ENCODE measurements at places on chromosomes 3 and 15.

DNA sequence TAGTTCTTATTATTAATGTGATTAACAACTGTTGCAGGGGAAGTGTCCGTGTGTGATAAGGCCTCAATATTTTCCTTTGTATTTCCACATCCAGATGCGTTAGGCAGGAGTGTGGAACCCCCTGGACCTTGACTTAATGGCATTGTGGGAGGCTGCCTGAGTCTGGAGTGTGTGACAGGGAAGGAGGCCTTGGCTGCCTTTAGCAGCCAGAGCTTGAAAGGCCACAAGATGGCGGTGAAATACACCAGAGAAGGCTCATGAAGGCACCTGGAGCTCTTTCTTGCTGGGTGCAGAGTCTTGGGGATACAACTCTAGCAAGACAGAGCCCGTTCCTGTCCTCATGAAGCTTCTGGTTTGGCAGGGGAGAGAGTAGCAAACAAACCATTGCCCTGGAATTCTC, 36.9 kb downstream of the POLR2M start:
- peak; percentile 9 for DNase-seq

DNA sequence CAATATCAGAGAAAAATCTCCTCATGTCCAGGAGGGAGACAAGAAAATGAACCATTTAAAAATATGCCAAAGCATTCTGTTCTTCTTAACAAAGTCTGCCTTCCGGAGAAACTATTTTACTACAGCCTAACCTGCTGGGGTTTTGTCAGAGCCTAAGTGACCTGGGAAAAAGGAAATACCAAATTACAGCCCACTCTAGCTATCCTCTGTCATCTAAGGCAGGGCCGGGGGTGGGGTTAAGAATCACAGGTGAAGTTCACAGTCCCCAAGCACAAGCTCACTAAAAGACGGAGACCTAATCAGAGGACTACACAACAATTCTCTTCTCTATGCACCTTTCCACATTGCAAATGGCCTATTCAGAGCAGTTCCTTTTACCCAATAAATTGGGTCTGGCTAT, 116.6 kb downstream of the TRIM42 start:
- no peak for DNase-seq

- peak; percentile 24 for DNase-seq
These were observed 63.5 kb downstream of the C3orf70 start for GRCh38 chr3:185089343-185089742.

DNA sequence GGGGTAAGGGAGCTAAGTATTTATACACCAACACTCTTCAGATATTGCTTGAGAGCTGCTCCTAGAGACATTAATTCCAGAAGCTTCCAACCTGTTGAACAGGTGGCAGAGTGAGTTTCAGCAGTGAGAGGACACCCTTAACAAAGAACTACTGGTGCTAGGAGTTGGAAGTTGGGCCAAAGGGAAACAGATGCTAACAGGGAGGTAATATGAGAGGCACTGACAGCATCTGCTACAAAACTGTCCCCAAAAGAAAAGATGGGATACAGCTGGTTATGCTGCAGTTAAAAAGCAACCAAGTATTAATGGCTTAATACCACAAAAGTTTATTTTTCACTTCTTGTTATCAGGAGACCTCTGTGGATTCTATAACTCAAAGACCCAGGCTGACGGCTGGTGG, 104.5 kb upstream of the SATB1 start:
- DNase-seq, result no peak

GRCh38 chr15:70095408-70096214, 2.1 kb downstream of the TLE3 start:
- peak; percentile 36 for DNase-seq

DNA sequence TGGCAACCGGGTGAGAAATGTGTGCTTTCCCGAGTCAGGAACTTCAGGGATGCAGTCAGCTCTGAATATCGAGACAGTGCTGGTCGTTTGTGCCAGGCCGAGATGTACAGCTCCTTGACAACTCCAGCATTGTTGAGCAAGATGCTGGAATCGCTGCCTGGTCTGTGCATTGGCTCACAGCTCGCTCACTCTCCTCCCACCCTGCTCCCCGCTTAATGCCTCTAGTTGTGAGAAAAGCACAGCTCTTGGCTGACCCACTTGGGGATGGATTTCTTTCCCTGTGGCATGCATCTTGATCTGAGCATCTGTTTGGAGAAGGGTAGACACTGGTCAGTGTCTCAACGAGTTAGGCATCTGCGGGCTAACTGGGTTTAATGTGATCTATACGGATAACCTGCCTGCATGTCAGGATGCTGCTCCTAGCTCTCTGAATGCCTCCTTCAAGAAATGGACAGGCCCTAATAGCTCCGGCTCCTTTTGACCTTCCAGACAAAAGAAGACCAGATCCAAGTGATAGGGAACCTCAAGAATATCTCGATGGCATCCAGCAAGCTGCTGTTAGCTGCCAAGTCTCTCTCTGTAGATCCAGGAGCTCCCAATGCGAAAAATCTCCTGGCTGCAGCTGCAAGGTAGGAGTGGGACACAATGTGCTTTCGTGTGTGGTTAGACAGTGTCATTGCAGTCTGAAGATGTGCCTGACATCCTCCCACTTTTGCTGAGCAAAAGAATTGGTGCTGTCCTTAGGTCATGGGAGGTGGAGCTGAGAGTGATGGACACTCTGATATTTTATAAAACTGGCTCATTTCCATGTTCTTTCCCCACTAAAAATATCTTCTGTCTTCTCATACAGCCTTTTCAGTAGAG, 302.2 kb upstream of the TPM1 start:
- peak; percentile 64 for DNase-seq

DNA sequence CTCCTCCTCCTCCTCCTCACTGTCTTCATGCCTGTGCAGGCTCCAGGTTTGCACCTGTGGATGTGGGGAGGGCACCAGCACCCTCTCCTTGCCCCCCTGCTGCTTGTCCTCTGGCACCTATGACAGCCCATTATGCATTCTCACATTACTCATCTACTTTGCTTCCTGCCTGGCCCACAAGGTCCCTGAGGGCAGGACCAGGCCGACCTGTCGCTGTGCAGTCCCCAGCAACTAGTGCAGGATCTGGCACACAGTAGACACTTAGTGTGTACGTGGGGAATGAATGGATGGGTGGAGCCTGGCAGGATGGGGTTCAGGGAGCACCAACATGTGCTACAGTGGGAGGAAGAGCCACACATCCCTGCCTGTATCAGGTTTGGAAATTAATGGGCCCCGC, 58.3 kb upstream of the TMEM115 start:
- DNase-seq, result no peak

DNA sequence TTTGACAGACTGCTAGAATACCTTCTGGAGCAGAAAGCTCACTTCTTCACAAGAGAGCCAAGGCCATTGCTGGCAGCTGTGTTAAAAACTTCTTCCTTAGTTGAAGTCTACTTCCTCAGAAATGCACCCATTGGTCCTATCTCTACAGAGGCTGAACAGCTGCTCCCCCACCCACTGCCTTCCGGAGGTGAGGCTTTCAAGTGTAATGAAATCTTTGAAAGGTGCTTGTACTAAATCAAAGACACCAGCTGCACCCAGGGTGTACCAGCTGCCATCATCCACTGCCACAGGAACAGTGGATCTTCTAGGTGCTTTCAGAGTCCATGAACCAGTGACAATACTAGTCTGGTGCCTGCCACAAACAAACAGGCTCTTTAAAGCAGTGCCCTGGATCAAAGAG, 26.4 kb upstream of the HERC1 start:
- DNase-seq, result no peak

- peak; percentile 41 for DNase-seq
These were observed 117.9 kb downstream of the MEIS2 start for GRCh38 chr15:36982430-36982829.

DNA sequence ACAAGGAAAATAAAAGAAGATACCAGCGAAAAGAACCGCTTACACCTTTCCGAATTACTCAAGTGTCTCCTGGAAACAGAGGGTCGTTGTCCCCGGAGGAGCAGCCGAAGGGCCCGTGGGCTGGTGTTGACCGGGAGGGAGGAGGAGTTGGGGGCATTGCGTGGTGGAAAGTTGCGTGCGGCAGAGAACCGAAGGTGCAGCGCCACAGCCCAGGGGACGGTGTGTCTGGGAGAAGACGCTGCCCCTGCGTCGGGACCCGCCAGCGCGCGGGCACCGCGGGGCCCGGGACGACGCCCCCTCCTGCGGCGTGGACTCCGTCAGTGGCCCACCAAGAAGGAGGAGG, 325 bp downstream of the ALCAM start:
- peak; percentile 34 for DNase-seq

- DNase-seq, result no peak
These were observed 88.4 kb upstream of the TNFAIP8L3 start for GRCh38 chr15:51183076-51183475.

DNA sequence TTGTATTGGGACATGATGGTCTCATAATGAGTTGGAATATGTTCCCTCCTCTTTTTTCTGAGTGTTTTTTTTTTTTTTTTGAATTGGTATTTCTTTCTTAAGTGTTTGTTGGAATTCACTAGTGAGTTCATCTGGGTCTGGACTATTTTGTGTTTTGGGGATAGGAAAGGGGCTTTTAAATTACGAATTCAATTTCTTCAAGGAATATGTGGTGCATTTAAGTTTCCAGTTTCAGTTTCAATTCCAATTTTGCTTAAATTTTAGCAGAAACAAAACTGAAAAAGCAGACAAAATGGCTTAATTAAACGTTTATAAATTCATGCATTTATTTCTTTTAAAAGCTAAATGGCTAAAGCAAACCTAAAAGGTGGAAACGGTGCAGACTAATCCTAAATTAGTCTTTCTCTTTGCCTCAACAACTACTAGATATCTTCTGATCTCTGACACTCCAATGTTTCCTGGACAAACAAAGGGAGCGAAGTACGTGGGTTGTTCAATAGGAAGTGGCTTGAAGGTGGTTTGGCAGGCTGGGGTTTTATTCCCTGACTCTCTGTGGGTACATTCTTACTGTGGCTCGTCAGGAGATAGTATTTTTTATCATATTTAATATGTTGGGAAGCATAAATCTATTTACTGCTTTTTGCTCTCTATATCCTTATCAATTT, 50.0 kb upstream of the CORO2B start:
- peak; percentile 89 for DNase-seq

DNA sequence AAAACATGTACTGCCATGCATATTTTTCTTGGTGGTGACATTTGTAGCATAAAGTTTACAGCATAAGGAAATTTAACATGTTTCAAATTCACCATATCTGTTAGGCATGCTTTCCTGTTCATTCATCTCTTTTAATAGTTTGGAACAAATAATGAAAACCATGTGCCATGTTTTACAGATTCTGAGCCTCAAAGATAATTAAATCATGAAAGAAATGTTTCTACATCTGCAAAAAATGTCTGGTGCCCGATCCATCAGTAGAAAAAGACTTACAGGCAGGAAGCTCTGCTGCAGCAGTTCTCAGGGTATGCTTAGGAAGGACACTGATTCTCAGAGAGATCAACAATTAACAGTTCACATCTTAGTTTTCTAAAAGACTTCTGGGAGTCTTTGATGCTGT, 316.2 kb downstream of the IL5RA start:
- DNase-seq, result no peak

GRCh38 chr3:126685493-126685892, 18.5 kb upstream of the CHCHD6 start:
- DNase-seq, result no peak

DNA sequence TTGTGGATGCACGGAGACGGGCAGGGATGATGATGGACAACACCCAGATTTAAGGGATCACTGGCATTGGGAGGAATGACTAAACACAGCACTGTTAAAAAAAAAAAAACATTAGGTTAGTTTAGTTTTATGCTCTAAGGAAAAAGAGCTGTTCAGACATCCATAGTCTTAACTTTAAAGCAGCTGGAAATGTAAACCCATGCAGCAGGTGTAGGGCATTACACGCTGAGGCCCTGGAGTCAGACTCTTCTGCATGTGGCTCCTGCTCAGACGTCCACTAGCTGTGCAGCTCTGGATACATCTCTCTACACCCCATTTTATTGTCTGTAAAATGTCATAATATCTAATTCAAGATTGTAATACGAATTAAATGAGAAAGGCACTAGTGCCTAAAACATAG, 191.8 kb upstream of the RASGRP1 start:
- no peak for DNase-seq

DNA sequence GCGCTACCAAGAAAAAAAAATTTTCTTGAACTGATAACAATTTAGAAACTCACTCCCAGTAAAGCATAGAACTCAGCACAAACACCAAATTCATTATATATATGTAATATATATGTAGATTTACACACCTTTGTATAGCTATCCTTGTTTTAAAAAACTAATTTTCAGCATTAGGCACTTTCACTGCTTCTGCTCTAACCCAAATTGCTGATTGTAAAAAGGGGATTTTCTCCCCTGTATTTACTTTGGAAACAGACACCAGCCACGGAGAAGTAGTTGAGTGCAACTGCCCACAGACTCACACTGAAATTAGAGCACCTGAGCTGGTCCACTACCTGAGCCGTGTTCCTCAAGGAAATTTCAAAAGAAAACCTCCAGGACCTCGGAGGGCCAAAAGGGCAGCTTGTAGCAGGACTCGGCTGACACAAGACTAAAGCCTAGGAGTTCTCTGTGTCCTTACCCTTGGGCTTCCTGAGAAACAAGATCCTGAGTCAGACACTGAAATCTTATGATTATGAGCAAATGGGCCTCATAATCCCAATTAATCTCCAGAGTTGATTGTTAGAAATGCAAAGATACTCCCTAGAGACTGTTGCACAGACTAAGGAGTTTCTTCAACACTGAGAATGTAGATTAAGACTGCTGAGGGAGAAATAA, 106.0 kb downstream of the TNIK start:
- DNase-seq, result no peak

- DNase-seq, result peak; percentile 92
These were observed 230.3 kb upstream of the TLE3 start for GRCh38 chr15:70327856-70328678.

- no peak for DNase-seq
These were observed 7.3 kb downstream of the HDAC11 start for GRCh38 chr3:13487403-13487802.

GRCh38 chr3:157650172-157650571, 147.0 kb upstream of the VEPH1 start:
- DNase-seq, result no peak

GRCh38 chr3:181006541-181006940, 17.0 kb upstream of the DNAJC19 start:
- DNase-seq, result no peak

- no peak for DNase-seq
These were observed 40.0 kb upstream of the IL12A start for GRCh38 chr3:159948429-159949144.

GRCh38 chr15:67879440-67880129, 39.7 kb upstream of the RNU6-1 start:
- no peak for DNase-seq

DNA sequence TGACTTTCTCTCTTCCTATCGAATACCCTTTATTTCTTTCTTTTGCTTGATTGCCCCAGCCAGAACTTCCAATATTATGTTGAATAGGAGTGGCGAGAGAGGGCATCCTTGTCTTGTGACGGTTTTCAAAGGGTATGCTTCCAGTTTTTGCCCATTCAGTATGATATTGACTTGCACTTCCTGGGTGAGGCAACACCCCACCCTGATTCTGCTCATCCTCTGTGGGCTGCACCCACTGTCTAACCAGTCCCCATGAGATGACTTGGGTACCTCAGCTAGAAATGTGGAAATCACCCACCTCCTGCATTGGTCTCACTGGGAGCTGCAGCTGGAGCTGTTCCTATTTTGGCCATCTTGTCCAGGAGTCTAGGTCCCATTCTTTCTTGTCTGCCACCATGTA, 44.8 kb upstream of the KCNH8 start:
- no peak for DNase-seq
